Endodermal cell (in vitro differentiated cells): ENCODE measurements at places on chromosomes 2 and 18. TPM values are rescaled to one million over a fixed set of nuclear protein-coding genes. Genes with fewer than 3 reads are reported as not detected.

The CFAP65 gene
- 1.5 and 1.7 TPM in 2 replicates for total RNA-seq

The ALPI gene
- total RNA-seq, result not detected in 3 replicates

The MC2R gene
- total RNA-seq, result not detected in 3 replicates

The SCYGR2 gene
- not detected in 3 replicates for total RNA-seq

The OTX1 gene
- 14.8 to 20.6 TPM (median 19.0 TPM) in 3 replicates for total RNA-seq

The GALNT5 gene
- total RNA-seq, result 0.05 TPM in 1 of 2 replicates, not detected in the other

The TMEM247 gene
- total RNA-seq, result not detected in 2 replicates

The CHAC2 gene
- 0.73 to 5.9 TPM (median 4.8 TPM) in 3 replicates for total RNA-seq

DNA sequence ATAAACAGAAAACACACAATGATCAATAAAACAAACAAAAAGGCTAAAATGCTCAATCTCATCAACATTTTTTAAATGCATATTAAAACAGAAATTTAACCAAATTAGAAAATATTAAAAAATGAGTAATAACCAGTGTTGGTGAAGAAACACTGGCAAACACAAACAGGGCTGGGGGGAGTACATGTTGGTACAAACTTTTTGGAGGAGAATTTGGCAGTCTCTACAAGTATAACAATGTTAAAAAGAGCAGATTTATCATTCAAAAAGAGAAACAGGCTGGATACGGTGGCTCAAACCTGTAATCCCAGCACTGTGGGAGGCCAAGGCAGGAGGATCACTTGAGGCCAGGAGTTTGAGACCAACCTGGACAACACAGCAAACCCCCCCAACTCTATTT is 13.9 kb downstream of the MOB1A start:
- H3K27ac ChIP-seq, result no peak overlapping the region
- DNase-seq, result no peak
- H3K36me3 ChIP-seq, result peaks cover 85% of the 10 kb centered on the region
- no peaks in the 10 kb centered on the region for H3K27me3 ChIP-seq

DNA sequence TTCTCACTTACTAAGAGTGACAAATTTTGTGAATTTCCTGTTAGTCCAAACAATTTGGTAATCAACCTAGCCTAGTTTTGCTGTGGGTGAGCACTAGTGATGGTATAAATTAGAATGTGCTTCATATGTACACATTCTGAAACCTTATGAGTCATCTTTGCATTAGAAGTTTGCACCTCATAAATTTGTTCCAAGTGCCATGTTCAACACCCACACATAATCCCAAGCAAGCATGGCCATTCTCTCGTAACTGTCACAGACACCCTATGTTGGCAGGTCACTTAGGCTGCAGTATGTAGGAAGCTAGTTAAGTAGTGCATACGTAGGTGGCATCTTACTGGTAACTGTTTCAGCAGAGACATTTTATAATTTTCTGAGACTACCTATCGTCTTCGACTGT is 46.9 kb downstream of the NAB1 start:
- H3K27ac ChIP-seq, result no peak overlapping the region
- no peaks in the 10 kb centered on the region for H3K27me3 ChIP-seq
- peaks cover 12% of the 10 kb centered on the region for H3K4me1 ChIP-seq
- DNase-seq, result no peak
- no peak overlapping the region for H3K4me3 ChIP-seq

GRCh38 chr2:135987441-135987840 is 2.0 kb upstream of the DARS1 start:
- H3K4me3 ChIP-seq, result no peak overlapping the region
- H3K27ac ChIP-seq, result no peak overlapping the region
- peaks cover 13% of the 10 kb centered on the region for H3K36me3 ChIP-seq
- H3K27me3 ChIP-seq, result no peaks in the 10 kb centered on the region

GRCh38 chr2:224687156-224687555 is 29.0 kb downstream of the CCDC195 start:
- H3K4me3 ChIP-seq, result no peak overlapping the region
- no peak overlapping the region for H3K27ac ChIP-seq
- DNase-seq, result no peak
- no peaks in the 10 kb centered on the region for H3K27me3 ChIP-seq

DNA sequence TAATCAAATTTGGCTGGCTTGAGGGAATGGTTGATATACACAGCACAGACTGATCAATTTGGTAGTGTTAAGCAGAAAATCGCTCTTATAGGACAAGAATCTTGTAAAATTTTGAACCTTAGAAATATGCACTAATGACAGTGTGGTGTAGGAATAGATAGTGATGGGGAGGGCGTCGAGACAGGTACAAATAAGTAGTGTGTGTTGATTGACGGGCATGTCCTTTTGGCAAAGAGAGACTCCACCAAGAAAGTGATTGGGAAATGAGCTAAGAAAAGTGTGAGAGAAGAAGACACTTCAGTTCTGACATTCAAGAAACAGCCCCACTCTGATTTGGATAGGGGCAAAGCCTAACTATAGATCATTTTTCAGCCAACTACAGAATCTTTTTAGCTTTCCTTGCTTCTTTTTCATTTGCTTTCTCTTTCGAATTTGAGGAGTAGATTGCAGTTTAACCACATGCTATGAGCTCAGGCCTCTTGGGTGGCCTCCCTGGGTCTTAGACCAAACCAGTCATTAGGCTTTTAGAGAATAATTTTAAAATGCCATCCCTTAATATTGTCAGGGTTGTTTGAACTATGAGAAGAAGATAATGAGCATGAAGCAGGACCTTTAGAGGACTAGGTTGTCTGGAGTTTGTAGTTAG is 127.1 kb downstream of the CERS6 start:
- H3K27me3 ChIP-seq, result no peaks in the 10 kb centered on the region
- no peaks in the 10 kb centered on the region for H3K4me1 ChIP-seq
- H3K4me3 ChIP-seq, result no peak overlapping the region
- H3K27ac ChIP-seq, result no peak overlapping the region

GRCh38 chr2:45678791-45679348 is 27.4 kb downstream of the PRKCE start:
- H3K4me1 ChIP-seq, result no peaks in the 10 kb centered on the region
- H3K27me3 ChIP-seq, result no peaks in the 10 kb centered on the region
- no peak for DNase-seq
- H3K4me3 ChIP-seq, result no peak overlapping the region

DNA sequence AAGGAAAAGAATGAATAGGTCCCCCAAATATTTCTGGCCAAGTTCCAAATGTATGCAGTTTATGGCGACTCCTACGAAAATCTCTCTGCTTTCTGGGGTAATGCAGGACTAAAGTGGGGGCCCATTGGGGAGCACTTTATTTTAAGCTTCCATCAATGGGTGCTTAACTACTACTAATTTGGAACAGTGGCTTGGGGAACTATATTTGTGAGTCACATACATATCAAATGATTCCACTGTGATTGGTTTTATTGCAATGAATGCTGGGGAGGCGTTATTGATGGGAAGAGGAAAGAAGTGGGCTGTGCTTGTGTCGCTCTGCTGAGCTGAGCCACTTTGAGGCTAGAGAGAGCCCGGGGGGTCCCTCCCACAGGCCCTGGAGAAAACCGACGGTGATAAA is 560.4 kb upstream of the SALL3 start:
- no peaks in the 10 kb centered on the region for H3K4me1 ChIP-seq
- peak; percentile 12 for DNase-seq
- no peak overlapping the region for H3K27ac ChIP-seq

DNA sequence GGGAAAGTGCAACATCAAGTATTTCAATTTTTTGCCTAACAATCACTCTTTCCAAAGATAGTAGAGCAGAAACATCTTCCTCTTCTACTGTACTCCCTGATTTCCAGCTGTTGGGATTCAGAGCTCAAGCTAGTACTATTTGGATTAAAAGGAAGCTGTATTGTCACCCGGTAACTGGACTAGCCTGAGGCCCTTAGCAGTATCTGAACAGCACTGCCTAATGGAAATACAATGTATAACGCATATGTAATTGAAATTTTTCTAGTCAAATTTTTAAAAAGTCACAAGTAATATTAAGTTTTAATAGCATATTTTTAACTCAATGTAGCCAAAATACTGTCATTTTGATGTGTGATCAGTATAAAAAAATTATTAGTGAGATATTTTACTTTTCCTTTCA is 86.2 kb downstream of the COX7A2L start:
- H3K27ac ChIP-seq, result no peak overlapping the region
- H3K36me3 ChIP-seq, result peaks cover 25% of the 10 kb centered on the region
- DNase-seq, result no peak
- H3K27me3 ChIP-seq, result no peaks in the 10 kb centered on the region
- H3K4me3 ChIP-seq, result no peak overlapping the region

GRCh38 chr2:117571590-117572349 is 242.7 kb upstream of the DDX18 start:
- no peaks in the 10 kb centered on the region for H3K4me1 ChIP-seq
- no peak for DNase-seq
- no peak overlapping the region for H3K4me3 ChIP-seq

DNA sequence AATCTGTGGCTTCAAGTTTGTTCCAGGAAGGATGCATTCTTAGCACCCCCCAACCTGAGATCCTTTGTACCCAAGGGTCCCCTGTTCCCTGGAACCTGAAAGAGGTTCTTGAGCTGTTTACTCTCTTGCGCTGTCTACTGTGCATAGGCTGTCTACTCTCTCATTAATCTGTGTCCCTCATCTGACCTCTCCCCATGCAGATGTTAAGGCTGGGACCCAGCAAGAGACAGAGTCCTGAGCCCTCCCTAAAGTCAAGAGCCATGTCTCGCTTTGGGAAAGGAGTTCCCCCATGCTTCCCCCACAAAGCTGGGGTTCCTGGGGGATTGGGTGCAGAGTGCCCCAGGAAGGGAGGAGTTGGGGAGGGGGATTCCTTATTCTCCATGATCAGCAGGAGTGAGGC is 312.9 kb downstream of the CYP26B1 start:
- no peak overlapping the region for H3K4me3 ChIP-seq
- DNase-seq, result no peak
- H3K27me3 ChIP-seq, result no peaks in the 10 kb centered on the region
- no peak overlapping the region for H3K27ac ChIP-seq
- no peaks in the 10 kb centered on the region for H3K36me3 ChIP-seq

DNA sequence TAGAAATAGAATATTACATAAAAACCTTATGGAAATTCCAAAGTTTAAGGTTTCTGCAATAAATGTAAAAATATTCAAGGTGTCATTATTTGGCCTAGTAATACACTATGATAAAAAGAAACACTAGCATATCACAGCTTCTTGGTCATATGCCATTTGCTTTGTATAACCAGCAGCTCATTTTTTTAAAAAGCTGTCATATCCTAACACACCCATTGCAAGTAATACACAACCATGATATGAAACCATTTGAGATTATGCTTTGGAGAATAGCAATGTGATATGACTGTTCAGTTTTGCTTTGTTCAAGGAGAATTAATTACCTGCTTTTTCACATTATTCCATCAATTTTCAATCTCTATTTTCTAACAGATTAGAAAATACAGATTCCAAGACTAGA is 149.0 kb downstream of the IKZF2 start:
- DNase-seq, result no peak
- H3K4me1 ChIP-seq, result peaks cover 6% of the 10 kb centered on the region
- no peak overlapping the region for H3K27ac ChIP-seq

GRCh38 chr2:176078541-176079284 is 5.0 kb downstream of the EVX2 start:
- DNase-seq, result no peak
- H3K4me1 ChIP-seq, result peaks cover 3% of the 10 kb centered on the region
- H3K4me3 ChIP-seq, result peak overlapping the region; percentile 79
- no peak overlapping the region for H3K27ac ChIP-seq
- peaks cover 96% of the 10 kb centered on the region for H3K27me3 ChIP-seq

GRCh38 chr2:225040856-225041206 is 1.4 kb downstream of the DOCK10 start:
- peak; percentile 51 for DNase-seq
- H3K4me3 ChIP-seq, result no peak overlapping the region
- no peaks in the 10 kb centered on the region for H3K36me3 ChIP-seq

GRCh38 chr18:79117385-79117784 is 48.2 kb downstream of the ATP9B start:
- H3K4me1 ChIP-seq, result no peaks in the 10 kb centered on the region
- no peaks in the 10 kb centered on the region for H3K27me3 ChIP-seq
- H3K27ac ChIP-seq, result no peak overlapping the region
- DNase-seq, result no peak
- H3K4me3 ChIP-seq, result no peak overlapping the region

DNA sequence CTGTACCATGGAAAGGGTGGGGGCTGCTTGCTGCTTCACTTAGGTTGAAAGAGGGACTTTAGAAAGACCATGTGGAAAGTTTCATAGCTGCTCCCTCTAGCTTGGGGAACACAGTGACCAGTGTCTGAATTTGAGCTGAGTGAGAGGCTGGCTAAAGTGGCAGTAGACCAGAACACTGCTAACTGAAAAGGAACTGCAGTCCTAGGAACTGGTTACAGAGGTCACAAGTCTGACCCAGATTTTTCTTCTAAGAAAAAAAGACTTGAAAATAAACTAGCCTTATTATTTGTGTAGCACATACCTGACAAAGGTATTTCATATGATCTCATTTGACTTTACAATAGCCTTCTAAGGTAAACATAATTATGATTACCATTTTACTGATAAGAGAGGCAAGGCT is 153.6 kb downstream of the FSHR start:
- no peaks in the 10 kb centered on the region for H3K4me1 ChIP-seq
- no peaks in the 10 kb centered on the region for H3K36me3 ChIP-seq
- no peak overlapping the region for H3K27ac ChIP-seq

DNA sequence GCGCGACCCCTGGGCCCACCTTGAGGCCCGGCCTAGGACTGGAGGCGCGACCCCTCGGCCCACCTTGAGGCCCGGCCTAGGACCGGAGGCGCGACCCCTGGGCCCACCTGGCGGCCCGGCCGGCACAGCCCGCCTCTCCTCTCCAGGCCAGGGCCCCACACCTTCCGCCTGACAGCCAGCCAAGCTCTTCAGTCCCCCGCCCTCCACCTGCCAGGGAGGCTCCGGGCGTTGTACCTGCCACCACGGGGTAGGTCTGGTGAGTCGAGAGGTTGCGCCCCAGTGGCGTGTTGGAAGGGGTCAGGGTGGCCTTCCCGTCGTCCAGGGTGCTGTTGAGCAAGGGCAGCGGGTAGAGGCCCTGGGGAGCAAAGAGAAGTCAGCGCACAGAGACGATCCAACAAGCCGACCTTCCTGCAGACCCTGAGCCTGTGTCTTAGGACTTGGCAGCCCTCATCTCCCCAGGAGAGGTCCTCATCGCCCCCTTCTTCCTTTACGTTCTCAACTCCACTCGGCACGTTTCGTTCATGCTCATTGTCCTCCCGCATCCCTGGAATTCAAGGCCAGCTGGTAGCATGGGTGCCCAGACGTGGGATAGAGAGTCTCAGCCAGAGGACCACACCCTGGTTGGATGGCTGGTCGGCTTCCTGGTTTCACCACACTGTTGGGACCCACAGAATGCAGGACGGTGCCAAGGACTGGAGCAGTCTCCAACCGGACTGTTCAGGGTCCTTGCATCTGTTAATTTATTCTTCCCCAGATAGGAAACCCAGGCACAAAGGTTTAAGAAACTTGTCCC is 42.2 kb downstream of the PAX8 start:
- DNase-seq, result no peak
- H3K4me3 ChIP-seq, result peak overlapping the region; percentile 38
- H3K27me3 ChIP-seq, result no peaks in the 10 kb centered on the region
- no peak overlapping the region for H3K27ac ChIP-seq

- peak; percentile 87 for DNase-seq
- H3K27me3 ChIP-seq, result no peaks in the 10 kb centered on the region
- no peak overlapping the region for H3K4me3 ChIP-seq
- H3K27ac ChIP-seq, result no peak overlapping the region
- no peaks in the 10 kb centered on the region for H3K4me1 ChIP-seq
- H3K36me3 ChIP-seq, result no peaks in the 10 kb centered on the region
These were observed 146.5 kb downstream of the ASB1 start for GRCh38 chr2:238573065-238573778.
